ENCODE measurements at places on chromosomes 5 and 9.

DNA sequence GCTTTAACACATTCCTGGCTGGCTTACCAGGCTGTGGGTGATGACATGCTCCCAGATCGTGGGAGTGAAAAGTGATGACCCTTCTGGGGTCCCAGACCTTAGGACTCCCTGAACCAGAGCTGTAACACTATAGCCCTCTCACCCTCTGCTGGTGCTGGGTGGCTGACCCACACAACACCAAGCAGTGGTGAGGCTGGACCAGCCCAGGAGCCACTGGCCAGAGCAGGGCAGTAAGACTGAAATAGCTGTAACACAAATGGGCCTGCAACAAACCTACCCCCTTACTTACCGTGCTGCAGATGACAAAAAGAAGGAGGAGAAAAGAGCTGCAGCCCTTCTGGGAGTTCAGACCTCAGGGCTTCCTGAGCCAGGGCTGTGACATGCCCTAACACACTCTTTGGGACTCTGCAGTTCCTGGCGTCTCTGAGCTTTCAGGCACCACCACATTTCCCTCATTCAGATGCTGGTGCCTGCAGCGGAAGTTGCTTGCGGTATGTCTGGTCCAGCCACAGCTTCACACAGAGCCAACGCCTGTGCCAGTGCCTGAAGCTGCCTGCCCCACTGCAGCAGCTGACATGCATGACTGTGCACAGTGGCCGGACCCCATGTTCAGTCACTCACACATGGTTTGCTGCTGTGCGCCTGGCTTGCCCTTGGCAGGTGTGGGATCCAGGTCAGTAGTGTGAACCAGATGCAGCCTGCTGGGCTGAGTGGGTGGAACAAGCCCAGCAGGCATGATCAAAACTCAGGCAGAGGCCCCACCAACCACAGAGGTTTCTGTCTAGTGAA, 1247.4 kb downstream of the EFNA5 start:
- no peak for DNase-seq

GRCh38 chr9:32644698-32645097, 9.2 kb upstream of the TAF1L start:
- no peak for DNase-seq

GRCh38 chr5:110333384-110333783, 393.1 kb downstream of the TMEM232 start:
- DNase-seq: no peak

DNA sequence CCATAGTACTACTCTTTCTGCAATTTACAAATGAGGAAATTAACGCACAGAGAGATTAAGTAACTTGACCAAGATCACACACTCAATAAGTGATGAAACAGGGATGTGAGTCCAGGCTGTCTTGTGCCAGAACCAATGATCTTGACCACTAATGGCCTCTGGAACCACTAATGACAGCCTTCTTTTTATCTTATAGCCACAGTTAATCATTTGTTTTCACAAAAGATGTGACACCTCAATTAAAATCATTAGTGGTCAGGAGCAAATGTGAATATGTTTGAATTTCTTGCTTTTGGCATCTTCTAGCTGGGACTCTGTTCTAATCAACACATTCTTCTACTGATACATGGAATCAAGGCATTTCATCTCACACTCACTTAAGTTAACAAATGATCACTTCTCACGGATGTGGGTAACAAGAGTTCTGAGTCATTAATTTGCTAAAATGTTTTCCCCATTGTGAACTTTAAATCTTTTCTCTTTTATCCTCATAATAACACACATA, 102.7 kb upstream of the CD180 start:
- DNase-seq: no peak

DNA sequence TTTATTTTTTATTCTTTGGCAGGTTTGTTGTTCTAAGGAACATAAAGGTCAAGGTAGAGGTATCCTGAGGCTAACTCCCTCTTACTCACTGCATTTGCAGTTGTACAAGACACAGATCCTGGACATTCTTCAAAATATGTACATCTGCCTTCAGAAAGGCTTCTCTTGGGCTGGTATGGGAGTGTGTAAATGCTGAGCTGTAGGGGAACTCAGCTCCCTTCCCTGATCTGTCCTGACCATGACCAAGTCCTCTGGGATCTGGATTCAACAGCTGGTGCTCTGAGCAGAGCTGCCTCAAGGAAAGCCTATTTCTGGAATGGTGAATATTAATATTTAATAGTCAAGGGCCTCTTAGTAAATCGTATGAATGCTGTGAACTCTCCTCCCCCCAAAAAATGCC, 117.4 kb downstream of the PRKACG start:
- DNase-seq: no peak

GRCh38 chr5:138539791-138540190, 3.2 kb downstream of the ETF1 start:
- no peak for DNase-seq

GRCh38 chr5:85049020-85049419, 664.3 kb upstream of the EDIL3 start:
- no peak for DNase-seq

DNA sequence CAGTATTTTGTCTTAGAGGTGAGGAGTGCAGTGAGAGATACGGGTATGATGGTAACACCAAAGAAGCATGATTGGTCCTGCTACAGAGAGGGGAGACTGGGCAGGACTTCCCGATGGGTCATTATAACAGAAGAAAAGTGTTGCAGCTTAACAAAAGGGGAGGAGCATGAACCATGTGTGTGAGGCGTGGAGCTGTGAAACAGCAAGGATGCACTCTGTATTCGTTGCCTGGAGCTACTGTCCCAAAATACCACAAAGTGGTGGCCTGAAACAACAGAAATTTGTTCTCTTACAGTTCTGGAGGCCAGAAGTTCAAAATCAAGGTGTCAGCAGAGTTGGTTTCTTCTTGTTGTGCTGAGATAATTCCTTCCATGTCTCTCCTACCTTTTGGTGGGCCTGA, 59.4 kb upstream of the GRHPR start:
- DNase-seq: no peak

DNA sequence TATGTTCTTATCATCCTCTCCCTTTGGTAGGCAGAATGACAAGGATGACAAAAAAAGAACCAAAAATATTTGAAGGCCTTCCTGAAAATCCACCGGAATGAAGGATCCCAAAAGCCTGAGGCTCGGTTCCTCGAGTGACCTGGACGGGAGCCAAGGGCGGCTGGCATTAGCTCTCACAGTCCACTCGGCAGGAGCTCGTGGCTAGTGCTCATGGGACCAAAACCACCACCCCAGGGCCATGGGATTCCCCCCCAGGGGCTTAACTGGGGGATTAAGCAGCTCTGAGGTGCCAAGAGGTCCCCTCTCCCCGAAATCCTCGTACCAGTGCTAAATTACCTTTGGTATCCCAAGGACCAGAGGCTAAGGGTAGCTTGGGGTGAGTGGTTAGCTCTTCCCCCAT, 586 bp upstream of the PDZD2 start:
- no peak for DNase-seq

DNA sequence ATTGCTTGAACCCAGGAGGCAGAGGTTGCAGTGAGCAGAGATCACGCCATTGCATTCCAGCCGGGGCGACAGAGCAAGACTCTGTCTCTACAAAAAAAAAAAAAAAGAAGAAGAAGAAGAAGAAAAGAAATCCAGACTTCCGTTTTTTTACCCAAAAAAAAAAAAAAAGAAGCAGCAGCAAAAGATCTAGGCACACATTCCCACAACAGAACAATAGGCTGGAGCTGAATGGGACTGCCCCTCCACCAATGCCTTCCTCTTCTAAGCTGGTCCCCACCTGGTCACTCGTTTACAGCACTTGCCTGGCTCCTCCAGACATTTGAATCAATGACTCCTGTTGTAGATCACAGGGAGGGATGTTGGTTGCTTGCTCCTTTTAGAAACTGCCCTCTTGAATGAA, 1.6 kb upstream of the LMAN2 start:
- DNase-seq: no peak

DNA sequence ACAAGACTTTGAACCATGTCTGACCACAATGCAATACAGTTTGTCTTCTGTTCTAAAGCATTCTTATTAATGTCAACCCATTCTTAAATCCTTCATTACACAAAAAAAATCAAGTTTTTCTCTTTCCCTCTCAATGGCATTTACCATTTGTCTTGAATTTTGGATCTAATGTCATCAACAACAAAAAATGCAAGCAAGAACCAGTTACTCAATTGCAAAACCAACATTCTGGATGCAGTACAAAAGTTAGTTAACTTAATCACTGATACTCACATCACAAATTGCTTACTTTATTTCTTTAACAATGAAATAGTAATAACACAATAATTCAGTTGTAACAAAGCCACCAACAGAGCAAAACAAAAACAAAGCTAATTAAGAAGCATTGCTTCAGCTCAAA, 6.0 kb downstream of the C9orf40 start:
- no peak for DNase-seq

GRCh38 chr5:89395111-89395510, 512.1 kb upstream of the MEF2C start:
- DNase-seq: no peak

GRCh38 chr9:109411069-109411761, 86.9 kb downstream of the PTPN3 start:
- no peak for DNase-seq

GRCh38 chr5:162543437-162543836, 475.9 kb downstream of the GABRG2 start:
- DNase-seq: no peak

- no peak for DNase-seq
Measured at GRCh38 chr5:167839065-167839464, 452.4 kb upstream of the WWC1 start.

GRCh38 chr9:18393340-18394130, 80.4 kb upstream of the ADAMTSL1 start:
- DNase-seq: no peak

DNA sequence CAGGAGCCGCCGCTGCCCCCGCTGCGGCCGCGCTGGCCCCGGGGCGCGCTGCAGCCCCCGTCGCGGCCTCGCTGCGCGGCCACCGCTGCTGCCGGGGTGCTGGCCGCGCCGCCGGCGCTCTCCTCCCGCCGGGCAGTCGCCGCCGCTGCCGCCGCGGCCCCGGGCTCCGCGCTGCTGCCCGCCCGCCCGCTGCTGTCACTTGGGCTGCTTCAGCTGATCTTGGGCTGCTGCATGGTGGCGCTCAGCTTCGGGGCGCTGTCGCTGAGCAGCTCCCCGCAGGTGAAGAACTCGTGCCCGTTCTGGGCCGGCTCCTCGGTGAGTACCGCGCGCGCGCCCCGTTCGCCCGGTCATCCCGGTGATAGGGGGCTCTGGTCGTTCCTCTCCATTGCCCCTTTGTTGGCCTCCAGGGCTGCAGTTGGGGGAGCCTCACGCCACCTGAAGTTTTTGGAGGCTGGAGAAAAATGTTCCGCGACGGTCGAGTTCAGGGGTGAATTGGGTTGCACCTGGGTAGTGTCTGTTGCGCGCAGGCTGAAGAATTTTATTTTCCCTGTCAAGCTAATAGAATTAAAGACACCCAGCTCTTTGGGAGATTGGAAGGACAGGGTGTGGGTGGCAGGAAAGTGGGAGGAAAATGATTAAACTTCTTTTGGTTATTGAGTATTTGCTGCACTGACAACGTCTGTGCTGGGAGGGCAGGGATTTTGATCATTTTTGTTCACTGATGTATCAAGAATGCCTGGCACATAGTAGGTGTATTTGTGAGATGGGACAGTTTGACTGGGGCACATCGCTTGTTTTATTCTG, 596 bp downstream of the ENTREP1 start:
- no peak for DNase-seq

- DNase-seq: no peak
Measured at GRCh38 chr9:98484162-98484561, 224.6 kb downstream of the GABBR2 start.

DNA sequence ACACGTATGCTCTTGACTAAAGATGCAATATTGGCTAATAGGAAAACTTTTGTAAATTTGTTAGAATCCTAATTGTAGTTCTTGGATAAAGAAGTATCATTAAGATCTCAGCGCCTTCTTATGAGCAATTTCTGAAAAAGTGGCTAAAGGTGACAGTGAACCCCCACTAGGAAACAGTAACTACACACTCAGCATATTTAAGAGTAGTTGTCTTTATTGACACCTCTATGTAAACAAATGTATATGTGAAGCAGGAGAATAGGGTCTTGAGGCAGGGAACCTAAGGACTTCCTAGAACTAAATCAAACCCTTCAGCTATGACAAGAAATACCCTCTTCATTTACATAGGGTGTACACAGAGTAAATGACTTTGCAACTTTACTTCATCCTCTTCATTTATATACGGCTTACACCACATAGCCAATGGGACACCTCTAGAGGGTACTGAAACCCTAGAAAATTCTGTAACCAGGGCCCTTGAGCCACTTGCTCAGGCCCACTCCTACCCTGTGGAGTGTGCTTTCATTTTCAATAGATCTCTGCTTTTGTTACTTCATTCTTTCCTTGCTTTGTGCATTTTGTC, 2.8 kb downstream of the NIPSNAP3A start:
- DNase-seq: no peak

- no peak for DNase-seq
Measured at GRCh38 chr9:114757395-114757794, 48.4 kb downstream of the TNFSF15 start.

- no peak for DNase-seq
Measured at GRCh38 chr5:175822225-175822624, 49.2 kb upstream of the CPLX2 start.

GRCh38 chr5:130985776-130986175, 179.3 kb downstream of the HINT1 start:
- no peak for DNase-seq

DNA sequence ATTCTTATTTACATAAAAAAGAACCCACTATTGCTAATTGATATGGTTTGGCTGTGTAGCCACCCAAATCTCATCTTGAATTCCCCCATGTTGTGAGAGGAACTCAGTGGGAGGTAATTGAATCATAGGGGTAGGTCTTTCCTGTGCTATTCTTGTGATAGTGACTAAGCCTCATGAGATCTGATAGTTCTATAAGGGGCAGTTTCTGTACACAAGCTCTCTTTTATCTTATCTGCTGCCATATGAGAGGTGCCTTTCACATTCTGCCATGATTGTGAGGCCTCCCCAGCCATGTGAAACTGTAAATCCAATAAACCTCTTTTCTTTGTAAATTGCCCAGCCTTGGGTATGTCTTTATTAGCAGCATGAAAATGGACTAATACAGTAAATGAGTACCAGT, 58.2 kb upstream of the PRR16 start:
- no peak for DNase-seq

DNA sequence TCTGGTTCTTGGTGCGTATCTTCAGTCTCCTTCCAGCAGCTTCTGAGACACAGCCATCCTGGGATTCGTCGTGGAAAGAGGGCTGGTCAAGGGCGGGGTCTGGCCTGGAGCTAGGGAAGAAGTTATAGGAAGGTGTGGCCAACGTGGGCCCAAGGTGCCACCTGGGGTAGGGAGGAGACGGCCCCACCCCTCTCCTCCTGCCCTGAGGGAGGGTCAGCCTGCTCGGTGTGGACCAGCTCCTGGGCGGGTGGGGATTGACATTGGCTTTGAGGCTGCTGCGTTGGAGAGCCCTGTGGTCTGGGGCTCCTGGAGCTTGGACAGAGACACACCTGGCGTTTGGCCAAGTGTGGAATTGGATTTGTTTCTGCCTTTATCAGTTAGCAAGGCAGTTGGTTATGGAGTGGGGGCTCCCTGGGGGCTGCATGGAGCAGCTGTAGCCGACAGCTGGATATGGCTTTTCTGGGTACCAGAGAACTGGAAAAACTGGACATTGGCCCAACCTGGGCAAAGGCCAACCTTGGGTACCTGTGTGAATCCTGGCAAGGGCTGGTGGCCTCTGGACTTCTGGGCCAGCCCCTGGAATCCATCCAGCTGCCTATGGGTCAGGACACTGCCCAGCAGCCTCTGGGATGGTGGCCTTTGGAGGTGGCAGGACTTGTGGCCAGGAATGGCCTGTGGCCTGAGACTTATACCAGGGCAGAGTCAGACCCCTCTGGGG, 75.7 kb upstream of the PPP1R26 start:
- no peak for DNase-seq
